ENCODE measurements at places on chromosomes 13 and 19.

DNA sequence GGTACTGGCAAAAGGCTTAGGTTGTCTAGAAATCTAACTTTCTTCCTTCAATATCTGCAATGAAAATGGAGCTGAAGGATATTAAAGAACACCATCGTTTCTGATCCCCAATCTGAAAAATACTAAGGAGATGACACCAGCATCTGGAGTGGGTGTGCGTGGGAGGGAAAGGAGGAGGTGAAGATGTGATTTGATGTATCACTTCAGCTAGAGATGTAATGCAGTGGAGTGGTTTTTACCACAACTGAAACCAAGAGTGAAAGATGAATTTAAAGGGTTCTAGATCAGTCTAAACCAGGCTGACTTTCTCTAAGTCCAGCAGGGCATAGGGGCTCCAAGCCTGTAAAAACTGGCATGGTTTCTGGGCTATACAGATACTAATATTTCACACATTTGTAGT is 148.4 kb downstream of the AKAP11 start:
- no peak for DNase-seq

- DNase-seq, result peak; percentile 99
Observed at GRCh38 chr19:48321372-48321621, 4.1 kb upstream of the EMP3 start.

- no peak for DNase-seq
Observed at GRCh38 chr13:77779552-77780272, 82.2 kb downstream of the SLAIN1 start.

DNA sequence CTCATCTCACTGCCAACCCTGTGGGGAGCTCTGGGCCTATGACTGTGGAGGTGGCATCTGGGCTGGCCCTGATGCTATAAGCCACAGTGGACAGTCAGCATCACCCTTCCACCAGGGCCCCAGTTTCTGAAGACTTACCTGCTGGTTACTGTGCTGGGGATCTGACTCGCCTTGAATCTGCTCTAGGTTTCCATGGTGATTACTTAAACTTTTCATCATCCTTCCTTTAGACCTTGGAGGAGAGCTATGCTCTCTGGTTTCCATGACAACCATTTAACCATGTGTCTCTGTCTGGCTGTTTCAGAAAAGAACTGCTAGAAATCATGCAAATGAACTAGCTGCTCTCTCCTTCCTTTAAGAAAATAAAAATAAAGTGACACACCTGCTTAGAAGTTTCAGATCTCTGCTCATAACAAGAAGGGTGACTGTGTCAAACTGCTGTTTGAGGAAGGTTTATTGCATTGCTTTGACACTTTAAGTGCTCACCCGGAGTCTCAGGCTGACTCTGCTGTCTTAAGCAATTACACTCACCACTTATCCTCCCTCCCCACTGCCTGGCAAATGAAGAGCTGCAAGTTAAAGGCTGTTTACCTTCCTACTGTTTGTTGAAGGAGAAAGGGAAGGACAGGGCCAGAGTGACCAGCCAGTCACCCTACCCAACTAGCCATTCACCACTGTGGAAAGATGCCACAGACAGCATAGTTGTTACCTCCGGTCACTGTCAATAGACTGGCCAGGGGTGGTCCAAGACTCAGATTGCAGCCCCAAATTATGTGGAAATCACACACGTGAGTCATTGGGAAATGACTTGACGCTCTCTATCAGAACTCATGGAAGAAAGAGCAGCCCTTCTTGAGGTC is 87.6 kb downstream of the HSPH1 start:
- no peak for DNase-seq

DNA sequence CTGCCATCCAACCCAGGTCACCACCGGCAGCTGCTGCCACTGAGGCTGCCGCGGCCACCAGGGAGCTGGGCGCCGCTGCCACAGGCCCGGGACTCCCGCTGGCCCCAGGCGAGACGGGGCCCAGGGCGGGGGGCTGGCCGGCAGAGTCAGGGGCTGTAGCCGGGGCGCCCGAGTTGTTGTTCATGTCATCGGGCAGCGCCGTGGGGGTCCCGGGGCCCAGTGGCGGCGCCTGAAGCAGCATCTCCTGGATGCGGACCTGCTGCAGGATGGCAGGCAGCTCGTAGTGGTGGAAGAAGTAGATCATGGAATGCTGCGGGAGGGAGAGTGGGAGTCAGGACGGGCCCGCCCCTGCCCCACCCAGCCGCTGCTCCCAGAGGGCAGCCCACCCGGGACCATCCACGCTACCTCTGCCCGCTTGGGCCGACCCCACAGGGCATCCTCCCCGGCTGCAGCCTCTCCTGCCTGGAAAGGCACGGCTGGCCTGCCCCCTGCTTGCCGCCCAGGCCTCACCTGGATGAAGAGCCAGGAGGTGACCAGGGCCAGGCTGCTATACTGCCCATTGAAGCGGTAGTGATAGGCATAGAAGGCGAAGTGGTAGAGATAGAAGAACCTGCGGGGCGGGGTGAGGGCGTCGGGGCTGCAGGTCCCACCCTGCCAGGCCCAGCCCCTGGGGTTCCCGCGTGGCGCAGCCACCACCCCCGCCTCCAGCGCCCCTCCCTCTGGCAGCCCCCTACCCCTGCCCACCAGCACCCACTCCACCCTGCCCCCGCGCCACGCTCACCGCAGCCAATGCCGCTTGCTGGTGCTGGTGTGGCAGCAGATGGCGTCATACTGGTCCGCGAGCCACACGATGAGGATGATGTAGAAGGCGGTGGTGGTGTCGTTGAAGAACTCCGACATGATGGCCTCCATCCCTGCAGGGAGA is 10.1 kb downstream of the TMEM259 start:
- no peak for DNase-seq

DNA sequence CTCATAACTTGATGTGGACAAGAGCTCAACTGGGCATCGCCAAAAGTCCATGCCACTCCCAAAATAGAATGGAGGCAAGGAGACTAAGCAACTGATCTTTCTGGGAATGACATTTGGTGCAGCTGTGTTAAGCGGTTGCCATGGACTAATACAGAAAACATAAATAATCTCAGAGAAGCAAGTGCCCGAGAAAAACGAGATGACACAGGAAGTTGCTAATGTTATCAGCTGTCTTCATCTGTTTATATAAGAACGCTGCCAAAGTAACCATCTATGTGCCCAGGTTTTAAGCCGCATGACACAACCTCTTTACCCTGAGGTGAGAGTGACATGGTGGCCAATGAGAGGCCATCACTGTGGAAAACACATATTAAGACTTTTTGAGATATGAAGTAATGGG is 54.9 kb upstream of the SACS start:
- no peak for DNase-seq

DNA sequence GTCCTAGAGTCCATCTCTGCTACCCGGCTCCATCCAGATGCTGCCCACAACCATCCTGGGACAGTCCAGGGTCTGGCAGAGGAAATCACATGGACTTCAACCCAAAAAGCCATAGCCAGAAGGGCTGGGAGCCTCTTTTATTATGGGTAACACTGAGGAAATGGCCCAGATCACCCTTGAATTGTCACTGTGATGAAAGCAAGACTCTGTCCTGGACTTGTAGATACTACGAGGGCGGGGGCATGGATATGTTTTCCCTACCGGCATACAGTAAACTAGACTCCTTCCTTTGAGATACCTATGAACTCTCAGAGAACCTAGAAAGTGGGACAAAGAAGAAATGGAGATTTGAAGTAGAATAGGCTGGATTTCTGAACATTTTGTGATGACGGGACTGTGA is 110.3 kb downstream of the LACC1 start:
- DNase-seq, result no peak

DNA sequence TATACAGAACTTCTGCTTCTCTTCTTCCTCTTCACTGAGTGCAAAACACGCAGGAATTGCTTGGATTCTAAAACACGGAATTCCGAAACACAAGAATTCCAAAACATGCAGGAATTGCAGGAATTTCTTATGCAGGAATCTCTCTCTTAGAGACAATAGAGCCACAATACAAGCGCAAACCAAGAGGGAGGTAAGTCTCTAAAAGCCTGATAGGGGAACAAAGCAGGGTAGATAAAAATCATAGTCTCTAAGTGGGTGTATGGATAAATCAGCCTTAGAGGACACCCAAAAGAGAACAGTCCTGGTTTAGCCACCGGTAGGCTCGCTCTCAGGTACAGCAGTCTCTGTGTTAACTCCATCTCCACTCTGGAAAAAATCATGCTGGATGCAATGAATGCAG is 112.9 kb downstream of the LHFPL6 start:
- DNase-seq, result no peak

GRCh38 chr13:112802802-112803195 is 113.0 kb downstream of the ATP11A start:
- DNase-seq, result no peak

- DNase-seq, result peak; percentile 60
Observed at GRCh38 chr13:114151031-114151430, 18.6 kb upstream of the RASA3 start.

DNA sequence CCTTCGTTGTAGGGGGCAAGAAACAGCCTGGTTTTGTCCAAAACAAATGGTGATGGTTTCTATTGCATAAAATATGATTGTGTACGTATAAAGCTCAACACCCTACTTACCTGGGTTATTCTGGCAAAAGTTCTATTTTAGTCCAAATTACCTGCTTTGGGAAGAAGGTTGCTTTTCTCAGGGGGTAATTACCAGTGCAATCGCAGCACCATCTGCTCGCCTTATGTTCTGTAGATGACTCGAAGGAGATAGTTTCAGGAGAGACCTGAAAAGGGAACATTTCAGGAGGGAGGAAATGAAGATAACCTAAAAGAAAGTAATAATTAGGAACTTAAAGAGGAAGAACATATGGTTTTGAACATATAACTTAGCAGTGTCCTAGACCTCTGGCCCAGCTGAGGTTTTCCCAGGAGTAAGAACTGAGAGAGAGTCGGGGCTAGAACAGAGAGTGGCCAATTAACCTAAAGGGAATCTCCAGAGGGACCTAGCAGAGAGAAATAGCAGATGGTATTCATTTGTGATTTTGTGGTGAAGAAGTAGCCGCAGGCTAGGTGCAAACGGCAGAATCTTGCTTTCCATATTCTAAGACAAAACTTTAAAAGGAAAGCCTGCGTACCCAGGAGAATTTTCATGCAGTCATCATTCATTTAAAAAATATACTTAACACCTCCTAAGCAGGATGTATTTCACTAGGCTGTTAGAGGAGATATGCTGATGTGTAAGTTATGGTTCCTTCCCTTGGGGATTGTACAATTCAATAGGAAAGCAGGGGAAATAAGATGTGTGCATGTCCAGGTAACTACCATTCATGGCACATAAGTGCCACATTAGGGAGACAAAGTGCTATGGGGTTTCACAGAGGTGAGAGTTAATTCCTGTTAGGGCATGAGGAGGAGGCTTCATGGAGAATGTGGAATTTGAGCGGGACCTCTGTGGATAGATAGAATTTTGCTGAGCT is 113.0 kb upstream of the SLC10A2 start:
- no peak for DNase-seq

GRCh38 chr19:2235381-2236063 is 607 bp downstream of the PLEKHJ1 start:
- peak; percentile 87 for DNase-seq

DNA sequence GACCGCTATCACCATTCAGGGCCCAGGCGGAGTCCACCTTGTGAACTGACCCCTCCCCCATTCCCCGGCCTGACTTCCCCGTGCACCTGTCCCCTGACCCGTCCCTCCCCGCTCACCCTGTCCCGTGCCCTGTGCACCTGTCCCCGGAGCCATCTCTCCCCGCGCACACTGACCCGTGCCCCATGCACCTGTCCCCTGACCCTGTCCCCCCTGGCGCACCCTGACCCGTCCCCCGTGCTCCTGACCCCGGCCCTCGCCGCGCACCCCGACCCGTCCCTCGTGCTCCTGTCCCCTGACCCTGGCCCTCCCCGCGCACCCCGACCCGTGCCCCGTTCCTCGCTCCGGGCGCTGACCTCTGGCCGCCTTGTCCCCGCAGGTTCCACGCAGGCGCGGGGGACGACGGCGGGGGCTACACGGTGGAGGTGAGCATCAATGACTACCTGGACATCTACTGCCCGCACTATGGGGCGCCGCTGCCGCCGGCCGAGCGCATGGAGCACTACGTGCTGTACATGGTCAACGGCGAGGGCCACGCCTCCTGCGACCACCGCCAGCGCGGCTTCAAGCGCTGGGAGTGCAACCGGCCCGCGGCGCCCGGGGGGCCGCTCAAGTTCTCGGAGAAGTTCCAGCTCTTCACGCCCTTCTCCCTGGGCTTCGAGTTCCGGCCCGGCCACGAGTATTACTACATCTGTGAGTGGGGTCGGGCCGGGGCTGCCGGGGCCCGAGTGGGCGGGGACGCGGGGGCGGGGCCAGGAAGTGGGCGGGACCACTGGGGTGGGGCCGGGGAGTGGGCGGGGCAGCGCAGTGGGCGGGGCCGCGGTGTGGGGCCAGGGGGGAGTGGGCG is 9.7 kb downstream of the EFNA2 start:
- no peak for DNase-seq

- no peak for DNase-seq
Observed at GRCh38 chr19:46607448-46607841, 6.3 kb downstream of the CALM3 start.

- DNase-seq, result no peak
Observed at GRCh38 chr13:105336706-105337576, 1198.5 kb downstream of the EFNB2 start.

DNA sequence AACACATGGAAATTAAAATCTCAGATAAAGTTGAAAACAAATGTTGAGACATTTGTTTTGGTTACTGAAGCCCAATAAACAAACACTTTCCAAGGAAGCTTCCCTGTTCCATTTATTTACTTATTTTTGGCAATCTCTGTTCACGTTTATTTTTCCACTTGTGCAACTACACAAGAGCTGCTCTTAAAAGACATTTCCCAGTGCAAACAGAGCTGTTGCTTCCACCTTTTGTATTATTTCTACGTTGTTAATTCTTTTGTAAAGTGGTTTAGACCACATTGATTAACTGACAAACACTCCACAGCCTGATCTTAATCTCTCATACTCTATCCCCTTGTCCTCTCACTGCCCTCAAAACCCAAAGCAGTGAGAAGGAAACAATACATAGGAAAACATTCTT is 757.6 kb downstream of the LIG4 start:
- no peak for DNase-seq

- DNase-seq, result no peak
Observed at GRCh38 chr19:7072541-7072940, 3.0 kb downstream of the ZNF557 start.

- DNase-seq, result no peak
Observed at GRCh38 chr13:48726711-48727110, 73.0 kb downstream of the CYSLTR2 start.

DNA sequence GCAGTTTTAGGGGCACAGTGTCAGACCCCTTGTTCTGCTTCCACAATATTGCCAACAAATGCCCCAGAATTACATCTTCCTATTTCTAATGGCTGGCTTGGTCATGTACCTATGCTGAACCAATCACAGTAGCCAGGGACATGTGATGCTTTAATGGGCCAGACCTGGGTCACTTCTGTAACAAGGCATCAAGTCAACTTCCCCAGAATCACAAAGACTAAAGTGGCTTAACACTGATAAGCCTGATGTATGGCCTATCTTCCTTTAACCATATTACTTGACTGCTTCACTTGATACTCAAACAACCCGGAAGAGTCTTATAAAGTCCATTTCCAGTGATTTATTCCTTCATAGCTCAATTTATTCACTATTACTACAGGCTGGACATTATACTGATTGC is 19.6 kb downstream of the LNX2 start:
- DNase-seq, result no peak
